ENCODE measurements at places on chromosomes 5 and 9.
A peak's percentile ranks its signal among the peaks of the same experiment; 100 is the strongest.

GRCh38 chr5:72301557-72301956, 18.5 kb downstream of the MRPS27 start:
- DNase-seq, result no peak

DNA sequence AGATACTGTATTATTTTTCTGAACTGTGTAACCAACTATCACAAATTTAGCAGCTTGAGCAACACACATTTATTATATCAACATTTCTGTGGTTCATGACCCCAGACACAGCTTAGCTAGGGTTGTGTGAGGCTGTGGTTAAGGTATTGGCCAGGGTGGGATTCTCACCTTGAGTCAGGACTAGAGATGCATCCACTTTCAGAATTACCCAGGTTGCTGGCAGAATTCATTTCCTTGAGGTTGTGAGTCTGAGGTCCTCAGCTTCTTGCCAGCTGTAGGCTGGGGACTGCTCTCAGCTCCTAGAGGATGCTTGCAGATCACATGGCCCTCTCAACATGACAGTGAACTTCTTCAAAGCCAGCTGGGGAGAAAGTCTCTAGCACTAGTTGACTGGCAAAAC, 122.5 kb upstream of the RASGRF2 start:
- peak; percentile 14 for DNase-seq

GRCh38 chr9:101232405-101232977, 152.3 kb downstream of the BAAT start:
- no peak for DNase-seq

GRCh38 chr9:36946653-36947052, 87.4 kb downstream of the PAX5 start:
- no peak for DNase-seq

DNA sequence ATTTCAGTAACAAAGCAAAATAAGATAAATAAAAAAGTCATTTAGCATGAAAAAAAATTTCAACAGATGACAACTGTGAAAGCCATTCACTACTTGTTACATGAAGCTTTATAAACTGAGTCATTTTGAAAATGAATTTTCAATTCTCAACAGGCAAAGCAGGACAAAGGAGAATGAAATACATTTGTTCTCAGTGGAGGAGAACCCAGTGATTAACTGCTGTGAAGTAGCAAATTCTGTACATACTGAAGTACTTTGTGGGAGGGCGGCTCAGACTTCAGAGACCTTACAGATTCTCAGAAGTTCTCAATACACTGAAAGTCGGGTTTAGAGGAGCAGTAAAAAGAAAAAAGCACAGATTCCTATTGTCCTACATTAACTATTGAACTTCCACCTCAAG, 21.7 kb downstream of the SKIC3 start:
- no peak for DNase-seq

Data from T-helper 2 cell (primary cell).